D721Med (cell line): ENCODE measurements at places on chromosomes 13 and 19.

- no peak for DNase-seq
Measured at GRCh38 chr13:35501661-35502235, 25.3 kb upstream of the MAB21L1 start.

DNA sequence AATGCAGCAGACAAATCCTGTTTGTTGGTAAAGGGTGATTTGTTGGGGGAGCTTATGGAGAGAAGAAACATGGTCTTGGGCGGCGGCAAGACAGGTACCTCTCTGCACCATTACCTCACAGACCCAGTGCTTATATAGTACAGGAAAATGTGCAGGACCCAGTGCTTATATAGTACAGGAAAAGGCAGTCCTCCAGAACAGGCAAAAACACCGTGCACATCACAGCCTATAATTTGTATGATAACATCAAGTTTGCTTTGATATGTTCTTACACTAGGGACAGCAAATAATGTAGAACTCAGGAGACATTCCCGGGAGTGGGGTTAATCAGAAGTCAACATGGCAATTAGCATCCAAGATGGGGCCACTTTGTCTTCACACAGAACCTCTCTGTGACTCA is 20.9 kb downstream of the VAV1 start:
- no peak for DNase-seq

- DNase-seq: no peak
Measured at GRCh38 chr19:30135797-30136196, 193.8 kb downstream of the URI1 start.

GRCh38 chr13:97321101-97321500 is 99.0 kb downstream of the MBNL2 start:
- DNase-seq: no peak

GRCh38 chr19:10720607-10721125 is 2.8 kb downstream of the DNM2 start:
- DNase-seq: no peak

GRCh38 chr13:92303428-92303827 is 905.0 kb downstream of the GPC5 start:
- DNase-seq: no peak
